OCI-LY7 (cell line): ENCODE measurements at places on chromosomes 6 and 20. TPM values are rescaled to one million over a fixed set of nuclear protein-coding genes. Genes with fewer than 3 reads are reported as not detected.

ISM1 gene
- not detected in 2 replicates for total RNA-seq

PI16 gene
- total RNA-seq, result 0.30 TPM in 1 of 2 replicates, not detected in the other

NKAIN2 gene
- total RNA-seq, result not detected in 2 replicates

TREM2 gene
- total RNA-seq, result not detected in 2 replicates

HLA-DRB5 gene
- 5.0 and 6.1 TPM in 2 replicates for total RNA-seq
